ENCODE measurements at places on chromosomes 7 and 10. TPM values are rescaled to one million over a fixed set of nuclear protein-coding genes. Genes with fewer than 3 reads are reported as not detected.

GRCh38 chr10:78700816-78701520 lies 367.8 kb upstream of the ZMIZ1 start:
- DNase-seq, result peak; percentile 14

- DNase-seq, result no peak
Observed at GRCh38 chr10:101087965-101088364, 26.2 kb downstream of the KAZALD1 start.

- no peak for DNase-seq
Observed at GRCh38 chr10:94524711-94525110, 20.9 kb upstream of the HELLS start.

DNA sequence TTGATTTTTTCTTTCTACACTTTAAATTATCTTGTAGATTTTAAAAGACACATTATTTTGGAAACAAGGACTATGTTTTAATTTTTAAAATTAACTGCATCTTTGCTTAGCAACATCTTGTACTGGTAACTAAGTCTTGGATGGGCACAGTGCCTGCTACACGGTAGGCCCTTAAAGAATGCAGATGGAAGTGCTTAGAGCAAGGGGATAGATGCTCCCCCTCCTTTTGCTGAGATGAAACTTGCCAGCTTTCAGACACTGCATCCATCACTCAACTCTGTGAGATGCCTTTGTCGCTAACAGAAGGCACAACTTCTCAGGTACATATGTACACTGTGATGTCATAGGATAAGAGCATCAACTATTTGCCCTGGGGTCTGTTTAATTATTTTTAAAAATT lies 103.9 kb downstream of the LRRC18 start:
- DNase-seq, result no peak

DNA sequence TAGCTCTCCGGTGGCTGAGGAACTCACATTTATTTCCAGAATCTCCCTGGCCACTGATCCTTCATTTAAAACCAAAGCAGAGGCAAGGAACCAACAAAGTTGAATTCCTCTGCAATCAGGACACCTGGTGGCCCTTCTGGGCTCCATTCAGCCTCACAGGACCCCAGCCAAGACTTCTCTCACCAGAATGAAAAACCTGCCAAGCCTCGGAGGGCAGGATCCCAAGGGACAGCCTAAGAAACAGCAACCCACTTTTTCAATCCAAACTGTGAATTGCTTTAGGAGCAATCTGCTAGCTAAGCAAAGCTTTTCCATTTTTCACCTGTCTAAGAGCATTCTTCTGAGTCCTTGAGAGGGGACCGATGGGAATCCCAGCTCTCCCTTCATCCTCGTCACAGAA lies 34.6 kb downstream of the OAT start:
- DNase-seq, result no peak

DNA sequence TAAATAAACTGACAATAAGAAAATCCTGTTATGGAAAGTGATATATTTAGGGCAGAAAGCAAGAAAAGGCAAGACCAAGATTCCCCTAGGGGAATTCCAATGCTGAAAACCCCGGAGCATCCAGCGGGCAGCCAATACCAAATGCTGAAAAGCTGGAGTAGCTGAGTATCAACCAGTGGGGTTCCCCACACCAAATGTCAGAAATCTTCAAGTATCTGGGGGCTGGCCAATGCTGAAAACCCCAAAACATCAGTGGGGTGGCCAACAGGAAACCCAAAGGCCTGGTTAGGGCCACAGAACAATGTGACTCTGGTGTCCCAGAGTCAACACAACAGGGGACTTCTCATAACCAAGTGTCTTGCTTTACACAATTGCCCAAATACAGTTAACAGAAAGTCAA lies 271.8 kb upstream of the CACNA2D1 start:
- DNase-seq, result no peak

GRCh38 chr7:85177316-85177715 lies 9.5 kb downstream of the SEMA3D start:
- no peak for DNase-seq

- peak; percentile 69 for DNase-seq
Observed at GRCh38 chr7:93117852-93118530, at the start of gene SAMD9. Gene SAMD9, minus strand, starts transcription at chr7:93117979. Its CDS starts 11,882 bp downstream, at chr7:93106097.

DNA sequence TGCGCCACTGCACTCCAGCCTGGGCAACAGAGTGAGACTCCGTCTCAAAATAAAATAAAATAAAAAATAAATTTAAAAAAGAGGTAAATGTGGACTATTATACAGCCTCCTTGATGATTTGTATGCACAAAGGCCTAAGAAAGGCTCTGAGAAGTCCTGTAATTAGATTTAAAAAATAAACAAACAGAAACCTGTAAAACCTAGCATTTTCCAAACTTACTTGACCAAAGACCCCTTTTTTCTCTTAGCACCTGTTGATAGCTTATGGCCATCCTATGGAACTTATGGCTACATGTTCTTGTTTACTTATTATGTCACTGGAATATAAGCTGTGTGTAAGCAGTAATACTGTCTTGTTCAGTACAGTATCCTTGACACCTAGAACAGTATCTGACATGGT lies 5.7 kb downstream of the DNAJC2 start:
- no peak for DNase-seq

GRCh38 chr7:157955348-157955999 lies 618.7 kb downstream of the DNAJB6 start:
- DNase-seq, result no peak

- no peak for DNase-seq
Observed at GRCh38 chr7:44324204-44324480, 1.3 kb downstream of the CAMK2B start.

GRCh38 chr7:134431815-134432214 lies 27.1 kb downstream of the AKR1B1 start:
- DNase-seq, result no peak

GRCh38 chr7:25847336-25848070 lies 304.5 kb upstream of the NFE2L3 start:
- peak; percentile 76 for DNase-seq

DNA sequence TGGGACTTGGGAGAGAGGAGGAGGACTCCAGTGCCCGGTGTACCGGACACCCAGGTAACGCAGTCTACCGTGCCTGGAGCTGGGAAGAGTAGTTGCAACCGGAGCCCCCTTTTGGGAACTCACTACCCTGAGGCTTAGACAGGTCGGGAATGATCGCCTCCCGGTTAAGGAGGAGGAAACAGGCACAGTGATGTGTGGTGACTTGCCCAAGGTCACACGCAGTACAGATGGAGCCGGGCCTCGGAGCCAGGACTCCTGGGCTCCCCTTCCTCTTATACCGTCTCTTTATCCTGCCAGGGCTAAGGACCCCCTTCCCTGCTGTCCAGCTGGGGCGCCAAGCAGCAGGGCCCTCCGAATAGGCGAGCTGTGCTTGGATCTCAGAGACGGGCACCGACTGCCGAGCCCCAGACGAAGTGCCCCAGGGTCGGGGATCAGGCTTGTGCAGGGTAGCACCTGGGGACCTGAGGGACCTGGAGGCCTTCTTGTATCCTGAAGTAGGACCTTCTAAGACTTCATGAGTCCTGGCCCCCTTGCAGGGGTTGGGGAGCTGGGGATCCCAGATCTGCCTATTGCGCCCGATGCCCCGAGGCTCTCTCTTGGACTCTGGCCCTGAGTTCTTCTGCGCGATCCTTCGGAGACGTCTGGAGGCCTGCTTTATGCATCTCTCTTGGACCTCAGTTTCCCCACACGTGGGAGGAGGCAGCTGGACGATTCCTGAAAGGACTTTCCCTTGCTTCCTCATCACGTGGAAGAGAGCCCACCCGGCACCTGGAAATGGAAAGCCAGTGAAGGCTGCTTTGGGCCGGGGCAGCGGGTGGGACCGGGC lies 767 bp upstream of the CYP26A1 start:
- DNase-seq, result no peak

DNA sequence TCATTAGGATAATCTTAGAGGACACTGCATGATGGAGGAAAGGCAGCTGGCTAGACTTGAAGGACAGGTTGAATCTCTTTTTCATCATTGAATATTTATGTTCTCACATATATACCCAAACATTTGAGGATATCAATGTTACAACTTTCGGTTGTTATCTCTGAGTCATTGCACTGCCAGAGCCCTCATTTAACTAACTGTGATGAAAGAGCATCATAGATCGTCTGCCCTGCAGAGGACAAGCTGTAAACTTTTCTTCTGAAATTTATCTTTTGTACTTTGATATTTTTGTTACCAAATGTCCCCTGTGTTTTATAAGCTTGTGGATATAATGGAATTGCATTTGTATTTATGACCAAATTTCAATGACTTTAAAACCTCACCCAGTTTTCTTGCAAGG lies 298.7 kb downstream of the PHF14 start:
- DNase-seq, result no peak

GRCh38 chr10:125084191-125084613 lies 76.2 kb downstream of the CTBP2 start:
- no peak for DNase-seq

DNA sequence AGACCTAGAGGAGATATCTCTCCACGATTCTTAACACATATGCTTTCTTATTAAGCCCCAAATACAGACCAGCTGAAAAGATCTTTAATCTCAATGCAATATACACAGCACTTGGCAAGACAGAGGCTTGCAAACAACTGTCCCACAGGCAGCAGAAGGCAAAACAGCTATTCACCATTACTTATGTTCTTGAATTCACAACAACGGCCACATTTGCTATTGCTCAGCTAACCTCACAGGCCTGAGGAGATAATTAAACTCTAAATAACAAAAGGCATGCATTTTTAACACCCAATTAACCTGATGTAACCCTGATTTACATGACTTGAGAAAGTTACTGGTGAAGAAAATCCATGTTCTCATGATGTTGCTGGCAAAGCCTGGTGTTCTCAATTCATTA lies 216.4 kb downstream of the CRPPA start:
- DNase-seq, result no peak

Gene SLC29A3
- 5.7 TPM for polyA plus RNA-seq

Gene C1QL3
- not detected for polyA plus RNA-seq

Gene ASZ1
- not detected for polyA plus RNA-seq

Gene FAM237B
- not detected for polyA plus RNA-seq

Gene GDF2
- not detected for polyA plus RNA-seq

Gene NODAL
- polyA plus RNA-seq, result not detected

Gene FHIP2A
- 5.2 TPM for polyA plus RNA-seq

Measured in kidney (tissue), 22 donors.